Endothelial cell of coronary artery (primary cell): ENCODE measurements at places on chromosomes 16 and 17. TPM values are rescaled to one million over a fixed set of nuclear protein-coding genes. Genes with fewer than 3 reads are reported as not detected.

TNFRSF13B gene
- total RNA-seq: not detected in 2 replicates

TPPP3 gene
- total RNA-seq: 0.18 and 0.28 TPM in 2 replicates

C16orf46 gene
- 0.18 and 0.47 TPM in 2 replicates for total RNA-seq

CFAP119 gene
- total RNA-seq: 1.1 and 1.8 TPM in 2 replicates

HES7 gene
- 0.09 TPM in 2 replicates for total RNA-seq

GNAO1 gene
- total RNA-seq: under 0.01 TPM in 1 of 2 replicates, not detected in the other

KRT17 gene
- total RNA-seq: 2.2 and 2.4 TPM in 2 replicates

TBX2 gene
- total RNA-seq: under 0.01 and 1.0 TPM in 2 replicates

SGCA gene
- 0.75 TPM in 1 of 2 replicates, not detected in the other for total RNA-seq

SLC12A3 gene
- not detected in 2 replicates for total RNA-seq

TMEM238L gene
- total RNA-seq: not detected in 2 replicates

KRTAP4-1 gene
- not detected in 2 replicates for total RNA-seq

C1QTNF1 gene
- total RNA-seq: 2.6 and 11.9 TPM in 2 replicates

HOXB9 gene
- total RNA-seq: not detected in 2 replicates

JMJD8 gene
- 24.8 and 29.7 TPM in 2 replicates for total RNA-seq

FA2H gene
- not detected in 2 replicates for total RNA-seq

SCNN1B gene
- under 0.01 TPM in 1 of 2 replicates, not detected in the other for total RNA-seq

CRISPLD2 gene
- total RNA-seq: 0.18 and 1.6 TPM in 2 replicates

CD300E gene
- total RNA-seq: not detected in 2 replicates

UTS2R gene
- total RNA-seq: not detected in 2 replicates

GINS2 gene
- 4.2 and 10.6 TPM in 2 replicates for total RNA-seq

CNGB1 gene
- total RNA-seq: under 0.01 TPM in 1 of 2 replicates, not detected in the other

ENPP7 gene
- total RNA-seq: not detected in 2 replicates

AKAP1 gene
- 24.0 and 27.3 TPM in 2 replicates for total RNA-seq

TEKT3 gene
- not detected in 2 replicates for total RNA-seq

SLC16A6 gene
- 0.09 and 0.63 TPM in 2 replicates for total RNA-seq

HEATR9 gene
- total RNA-seq: not detected in 2 replicates

CASKIN2 gene
- total RNA-seq: 7.9 and 8.3 TPM in 2 replicates

SDR42E1 gene
- 0.36 and 0.66 TPM in 2 replicates for total RNA-seq

ABCC11 gene
- total RNA-seq: under 0.01 and 0.09 TPM in 2 replicates

CAVIN1 gene
- total RNA-seq: 733 and 826 TPM in 2 replicates

PABPN1L gene
- total RNA-seq: not detected in 2 replicates

IL21R gene
- total RNA-seq: 0.09 and 0.28 TPM in 2 replicates

EMP2 gene
- 7.7 and 8.8 TPM in 2 replicates for total RNA-seq

C17orf113 gene
- total RNA-seq: 0.09 and 0.28 TPM in 2 replicates

HERPUD1 gene
- 41.1 and 44.7 TPM in 2 replicates for total RNA-seq

GRAPL gene
- total RNA-seq: 15.2 and 40.6 TPM in 2 replicates

PIMREG gene
- 8.8 and 20.2 TPM in 2 replicates for total RNA-seq

COPS3 gene
- total RNA-seq: 64.7 and 77.8 TPM in 2 replicates

STH gene
- total RNA-seq: not detected in 2 replicates

USP36 gene
- 12.2 and 16.4 TPM in 2 replicates for total RNA-seq

COG7 gene
- total RNA-seq: 8.0 and 13.8 TPM in 2 replicates

CDH13 gene
- total RNA-seq: 27.0 and 194 TPM in 2 replicates

SPATA22 gene
- 0.09 TPM in 1 of 2 replicates, not detected in the other for total RNA-seq

SLC52A1 gene
- total RNA-seq: under 0.01 and 0.09 TPM in 2 replicates
